ENCODE measurements at places on chromosomes 12 and 14.

DNA sequence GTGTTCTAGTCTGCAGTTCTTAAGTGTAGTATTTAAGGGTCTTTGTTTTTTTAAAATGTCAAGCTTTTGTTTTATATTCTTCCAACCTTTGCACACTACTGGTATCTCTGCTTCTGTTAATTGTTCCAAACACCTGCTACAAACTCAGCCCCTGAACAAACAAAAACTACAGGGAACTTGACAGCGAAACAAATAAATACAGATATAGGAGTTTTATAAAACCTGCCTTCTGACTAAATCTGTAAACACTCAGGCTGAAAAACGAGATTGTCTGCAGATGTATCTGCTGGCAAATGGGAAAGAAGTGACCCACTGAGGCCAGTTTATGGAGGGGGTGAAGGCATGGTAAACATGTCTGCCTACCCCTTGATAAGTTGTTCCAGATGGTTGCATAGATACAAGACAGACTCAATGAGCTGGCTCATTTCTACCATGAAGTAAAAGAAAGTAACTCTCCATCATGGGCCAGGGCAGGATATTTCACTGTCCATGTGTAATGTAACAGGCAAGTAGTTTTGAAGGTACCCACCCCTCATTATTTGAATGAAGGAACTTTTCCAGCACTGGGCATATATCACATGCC, 75.6 kb downstream of the LMO3 start:
- no peak for DNase-seq

DNA sequence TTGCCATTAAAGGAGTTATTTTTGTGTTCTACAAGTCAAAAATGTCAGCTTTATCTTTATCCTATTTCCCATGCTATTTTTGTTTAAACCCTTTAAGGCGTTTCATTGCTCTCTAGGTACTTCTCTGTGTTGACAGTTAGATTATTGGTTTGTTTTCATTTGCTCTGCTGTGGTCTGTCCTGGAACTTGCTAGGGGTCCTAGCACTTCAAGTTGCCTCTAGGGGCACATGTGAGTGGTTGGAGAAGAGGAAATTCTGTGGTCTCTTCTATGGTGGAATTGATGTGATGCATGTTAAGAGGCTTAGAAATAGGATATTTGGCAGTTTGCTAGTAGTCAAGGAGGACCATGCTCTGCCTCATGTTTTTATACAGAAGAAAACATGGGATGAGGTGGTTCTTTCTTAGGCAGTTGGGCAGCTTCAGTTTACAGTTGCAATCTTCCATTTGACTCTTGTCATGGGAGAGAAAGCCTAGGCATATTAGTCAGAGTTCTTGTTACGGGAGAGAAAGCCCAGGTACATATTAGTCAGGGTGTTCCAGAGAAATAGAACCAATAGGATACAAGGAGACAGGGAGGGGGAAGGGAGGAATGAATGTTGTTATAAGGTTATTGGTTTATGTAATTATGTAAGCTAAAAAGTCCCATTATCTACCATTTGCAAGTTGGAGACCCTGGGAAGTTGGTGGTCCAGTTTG, 14.4 kb downstream of the TTLL5 start:
- no peak for DNase-seq

DNA sequence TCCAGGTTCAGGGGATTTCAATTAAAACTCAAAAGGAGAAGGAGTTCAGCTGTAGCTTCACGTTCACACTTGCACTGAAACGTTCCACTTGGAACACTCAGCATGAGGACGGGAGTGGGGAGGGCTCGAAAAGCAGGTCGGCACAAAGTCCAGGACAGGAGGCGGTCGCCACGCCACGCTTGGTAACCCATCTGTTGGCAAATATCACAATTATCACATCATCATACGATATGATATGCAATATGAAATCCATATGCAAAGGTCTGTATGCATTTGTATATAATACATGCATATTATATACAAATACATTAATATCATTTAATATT, 17.2 kb downstream of the ADGRD1 start:
- DNase-seq, result no peak

DNA sequence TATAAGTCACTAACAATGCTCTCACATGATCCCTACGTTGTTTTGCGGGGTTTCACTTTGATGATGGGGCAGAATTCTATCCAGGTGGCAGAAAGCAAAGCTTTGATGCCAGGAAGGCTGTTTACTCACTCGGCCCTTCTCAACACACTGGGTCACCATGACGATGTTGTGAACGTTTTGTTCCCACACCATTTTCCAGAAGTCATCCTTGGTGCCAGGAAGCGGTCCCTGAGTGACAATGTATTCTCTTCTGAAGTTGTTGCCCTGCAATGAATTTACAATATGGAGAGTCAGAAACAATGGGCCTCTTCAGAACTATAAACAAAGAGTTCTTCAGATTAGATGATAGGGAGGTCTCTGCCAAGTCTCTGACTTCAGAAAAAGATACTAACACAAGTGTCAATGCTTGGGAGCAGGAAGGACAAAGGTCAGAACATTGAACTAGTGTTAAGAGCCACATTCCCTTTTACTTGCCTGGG, 101.3 kb downstream of the PTPRB start:
- DNase-seq, result no peak

DNA sequence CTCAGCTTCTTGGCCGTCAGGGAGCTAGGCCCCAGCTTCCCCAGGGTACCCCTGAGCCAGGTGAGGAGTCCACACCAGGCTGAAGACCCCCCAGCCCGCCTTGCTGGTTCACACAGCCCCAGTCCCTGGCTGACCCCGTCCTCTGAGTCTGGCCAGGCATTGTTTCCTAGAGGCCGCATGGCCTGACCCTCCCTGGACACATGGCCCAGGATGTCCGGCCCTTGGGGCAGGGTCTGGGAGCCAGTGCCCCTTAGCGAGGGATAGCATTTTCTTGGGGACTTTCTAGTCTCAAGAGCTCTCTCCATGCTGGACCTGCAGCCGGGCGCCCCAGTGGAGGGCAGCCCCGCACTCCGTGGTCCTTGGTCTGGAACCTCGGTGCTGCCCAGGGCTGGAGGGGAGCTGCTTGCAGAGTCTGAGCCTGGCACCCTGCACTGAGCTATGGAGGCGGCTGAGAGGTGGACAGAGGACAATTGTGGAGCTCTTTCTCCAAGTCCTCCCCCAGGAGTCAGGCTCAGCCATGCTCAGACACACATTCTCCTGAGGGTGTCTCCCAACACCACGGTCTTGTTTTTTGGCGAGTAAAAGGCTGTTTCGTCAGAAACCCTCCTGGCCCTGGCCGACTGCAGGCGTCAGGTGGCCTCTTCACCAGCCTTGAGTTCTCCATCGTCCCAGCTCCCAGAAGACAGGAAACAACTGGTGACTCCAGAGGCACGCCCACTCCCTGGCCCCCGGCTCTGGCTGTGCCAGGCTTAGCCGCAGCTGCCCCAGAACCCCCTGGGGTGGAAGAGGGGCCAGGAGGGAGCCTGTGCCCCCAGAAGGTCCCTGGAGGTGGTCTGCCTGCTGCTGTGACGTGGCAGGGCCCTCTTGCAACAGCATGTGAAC, 17.6 kb upstream of the CRIP2 start:
- DNase-seq, result no peak

DNA sequence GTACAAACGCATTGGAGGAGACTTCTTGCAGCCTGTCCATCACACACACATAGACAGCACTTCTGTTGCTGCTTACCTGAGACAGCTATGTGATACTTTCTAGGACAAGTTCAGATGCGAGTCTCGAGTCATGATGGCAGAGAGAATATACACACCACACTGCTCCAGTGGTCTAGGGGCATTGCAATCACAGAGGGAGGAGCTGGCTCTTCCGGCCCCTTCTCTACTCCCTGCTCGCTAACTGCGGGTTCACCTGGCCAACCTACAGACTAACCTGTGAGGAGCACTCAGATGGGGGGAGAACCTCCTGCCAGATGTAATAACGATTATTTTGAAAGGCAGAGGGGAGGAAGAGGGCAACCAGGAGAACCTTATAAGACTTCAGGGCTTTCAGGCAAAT, 30.7 kb downstream of the EMP1 start:
- no peak for DNase-seq

DNA sequence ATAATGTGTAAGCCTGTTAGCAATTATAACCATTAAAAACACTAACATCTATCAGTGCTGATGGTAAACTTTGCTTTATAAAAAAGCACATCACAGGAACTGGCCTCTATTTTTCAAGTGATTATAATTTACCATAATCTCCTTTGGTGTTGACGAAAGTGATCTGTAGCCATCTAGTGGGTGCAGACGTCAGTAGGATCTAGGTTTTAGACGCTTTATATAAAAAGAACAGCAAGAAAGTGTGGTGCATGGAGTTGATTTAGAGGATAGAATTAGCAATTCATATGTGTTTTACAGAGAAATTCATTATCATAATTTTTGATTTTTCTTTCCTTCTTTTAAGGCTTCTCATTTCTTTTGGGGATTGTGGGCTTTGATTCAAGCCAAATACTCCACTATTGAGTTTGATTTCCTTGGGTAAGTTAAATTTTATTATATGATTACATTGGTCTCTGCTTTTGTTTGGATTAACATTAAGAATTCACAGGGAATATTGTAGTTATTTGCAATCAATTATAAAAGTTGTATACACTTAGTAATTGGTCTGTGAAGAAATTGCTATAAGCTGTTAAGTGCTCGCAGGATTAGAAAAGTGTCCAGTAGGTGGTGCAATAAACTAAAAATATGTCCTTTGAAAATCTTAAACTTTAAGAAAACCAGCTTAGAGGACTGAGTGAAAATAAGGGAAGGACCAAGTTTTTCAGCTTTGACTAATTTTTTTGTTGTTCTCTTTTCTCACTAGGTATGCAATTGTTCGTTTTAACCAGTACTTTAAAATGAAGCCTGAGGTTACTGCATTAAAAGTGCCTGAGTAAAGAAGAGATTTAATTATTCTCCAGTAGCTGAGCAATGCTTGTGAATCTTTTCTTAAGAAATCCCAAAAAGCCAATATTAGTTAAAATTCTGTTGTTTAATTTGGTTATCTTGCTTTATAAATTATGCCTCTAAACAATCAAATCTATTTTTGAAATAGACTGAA, 59.5 kb downstream of the ETNK1 start:
- DNase-seq, result no peak

DNA sequence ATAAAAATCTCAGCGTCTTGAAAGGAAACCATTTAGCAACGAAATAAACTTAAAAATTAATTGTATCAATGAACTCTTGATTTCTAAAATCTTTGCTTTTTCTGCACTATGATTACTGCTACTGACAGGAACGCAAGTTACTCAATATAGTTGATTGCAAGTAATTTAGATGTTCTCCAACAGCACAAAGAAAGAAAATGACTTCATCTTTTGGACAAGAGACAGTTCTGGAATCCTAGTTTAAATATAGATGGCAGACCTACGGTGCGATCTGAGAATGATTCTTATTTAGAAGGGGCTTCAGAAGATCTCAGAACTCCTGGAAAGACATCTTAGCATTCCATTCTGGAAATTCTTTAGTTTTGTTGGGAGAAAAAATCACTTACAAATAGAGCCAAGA, 1.4 kb upstream of the SUDS3 start:
- DNase-seq, result no peak

DNA sequence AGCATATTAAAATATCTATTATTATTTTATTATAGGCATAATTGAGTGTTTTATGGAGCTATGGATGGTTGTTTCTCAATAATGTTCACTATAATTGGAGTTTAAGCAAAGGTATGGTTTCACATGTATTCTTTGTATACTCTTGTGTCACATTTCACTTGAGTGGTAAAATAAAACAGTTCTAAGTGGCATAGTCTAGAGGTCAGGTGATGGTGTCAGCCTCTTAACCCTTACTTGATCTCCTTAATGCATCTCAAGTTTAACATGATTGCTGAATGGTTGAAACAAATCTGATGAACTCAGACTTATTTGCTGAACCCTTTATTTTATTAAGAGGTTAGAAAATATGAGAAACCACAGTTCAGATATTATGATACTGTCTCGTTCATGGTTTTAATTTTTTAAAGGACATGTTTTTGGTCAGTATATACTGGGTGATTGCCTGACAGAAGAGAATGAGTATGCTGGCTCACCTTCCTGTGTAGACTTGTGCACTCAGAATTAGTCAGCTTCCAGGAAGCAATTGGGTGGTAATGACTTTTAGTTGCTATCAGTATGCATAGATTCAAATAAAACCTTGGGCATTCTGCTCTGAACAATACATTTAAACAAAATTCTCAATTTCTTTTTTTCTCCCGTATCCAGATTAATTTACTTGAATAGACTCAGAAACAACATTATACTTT, 464.6 kb downstream of the PCNX1 start:
- peak; percentile 43 for DNase-seq

GRCh38 chr12:20155374-20155773, 213.0 kb upstream of the PDE3A start:
- DNase-seq, result no peak

DNA sequence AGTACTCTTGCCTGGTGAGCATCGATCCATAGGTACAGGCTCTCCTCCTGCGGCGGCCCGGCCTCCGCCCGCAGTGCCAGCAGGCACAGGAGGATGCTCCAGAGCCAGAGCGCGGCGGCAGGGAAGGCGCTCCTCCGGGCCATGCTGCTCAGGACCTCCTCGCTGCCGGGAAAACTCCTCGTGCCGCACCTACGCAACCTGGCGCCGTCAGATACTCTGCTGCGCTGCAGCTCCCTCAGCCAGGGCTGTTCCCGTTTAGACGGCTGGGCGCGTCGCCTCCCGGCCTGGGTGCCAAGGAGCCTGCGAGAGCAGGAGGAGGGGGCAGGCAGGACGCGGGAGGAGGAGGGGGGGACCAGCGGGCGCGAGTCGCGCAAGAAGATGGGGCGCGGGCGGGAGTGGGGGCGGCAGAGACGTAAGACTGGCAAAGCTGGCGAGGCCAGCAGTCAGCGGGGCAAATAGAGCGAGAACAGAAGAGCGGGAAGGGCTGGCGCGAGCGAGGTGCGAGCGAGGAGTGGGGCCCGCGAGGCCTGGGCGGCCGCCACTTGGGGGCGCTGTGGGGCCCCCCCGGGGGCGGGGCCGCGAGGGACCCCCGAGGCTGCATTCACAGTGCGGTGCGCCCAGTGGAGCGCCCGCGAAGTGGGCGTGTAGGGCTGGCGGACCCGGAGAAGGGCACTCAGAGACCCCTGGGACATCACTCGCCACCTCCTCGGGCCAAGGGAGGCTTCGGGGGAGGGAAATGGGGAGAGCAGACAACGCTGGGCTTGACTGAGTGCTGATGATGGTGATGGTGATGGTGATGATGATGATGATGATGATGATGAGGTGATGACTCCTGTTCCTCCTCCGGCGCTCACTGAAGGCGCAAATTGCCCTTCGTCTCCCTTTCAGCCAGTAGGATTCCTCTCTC, at the start of gene WIF1:
TSS of gene WIF1 (minus strand) at position 257 of the 907 bp plus-strand sequence. CDS start at position 143, 114 bp downstream.
- DNase-seq, result peak; percentile 66

GRCh38 chr14:76023757-76024156, 38.2 kb downstream of the IFT43 start:
- DNase-seq, result no peak

- DNase-seq, result no peak
Measured at GRCh38 chr12:40104461-40105264, 1.2 kb downstream of the SLC2A13 start.

- no peak for DNase-seq
Measured at GRCh38 chr14:34347683-34348082, 114.4 kb downstream of the SPTSSA start.

- DNase-seq, result no peak
Measured at GRCh38 chr14:35052637-35053036, 6.6 kb downstream of the FAM177A1 start.

DNA sequence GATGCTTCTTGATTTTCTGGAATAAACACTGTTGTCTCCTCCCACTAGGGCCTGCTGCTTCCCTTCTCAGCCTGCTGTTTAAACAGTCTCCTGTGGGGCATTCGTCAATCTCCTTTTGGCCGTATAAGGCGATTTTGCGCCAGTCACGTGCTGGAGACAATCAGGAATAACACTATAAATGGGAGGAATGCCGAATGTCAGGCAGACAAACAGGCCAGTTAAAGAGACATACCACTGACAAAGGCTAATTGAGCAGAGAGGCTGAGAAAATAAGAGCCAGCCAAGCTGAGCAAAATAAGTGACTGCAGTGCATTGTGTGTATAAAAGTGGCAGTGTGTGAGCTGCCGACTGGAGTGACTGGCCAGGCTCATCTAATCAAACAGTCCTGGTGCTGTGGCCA, 23.3 kb downstream of the DMAC2L start:
- DNase-seq, result no peak

Data from GM13976 (cell line).